NCI-H2171 treated with DMSO at 0.1 percent for 48 hours (cell line): ENCODE measurements at places on chromosomes 1 and 21.

DNA sequence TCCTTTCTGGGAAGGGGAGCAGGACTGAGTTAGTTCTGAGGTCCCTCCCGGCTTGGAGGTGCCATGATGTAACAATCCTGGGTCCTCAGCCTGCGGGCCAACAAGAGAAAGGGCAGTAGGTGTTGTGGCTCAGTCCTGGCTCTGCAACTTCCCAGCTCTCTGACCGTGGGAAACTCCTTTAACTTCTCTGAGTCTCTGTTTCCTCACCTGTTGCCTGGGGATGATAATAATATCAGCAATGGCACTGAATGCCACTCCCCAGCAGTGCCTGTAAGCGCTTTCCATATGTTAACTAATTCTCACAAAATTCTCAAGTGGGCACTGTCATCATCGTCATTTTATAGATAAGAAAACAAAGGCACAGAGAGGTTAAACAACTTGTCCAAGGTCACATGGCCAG is 2.3 kb downstream of the PADI3 start:
- DNase-seq = no peak

DNA sequence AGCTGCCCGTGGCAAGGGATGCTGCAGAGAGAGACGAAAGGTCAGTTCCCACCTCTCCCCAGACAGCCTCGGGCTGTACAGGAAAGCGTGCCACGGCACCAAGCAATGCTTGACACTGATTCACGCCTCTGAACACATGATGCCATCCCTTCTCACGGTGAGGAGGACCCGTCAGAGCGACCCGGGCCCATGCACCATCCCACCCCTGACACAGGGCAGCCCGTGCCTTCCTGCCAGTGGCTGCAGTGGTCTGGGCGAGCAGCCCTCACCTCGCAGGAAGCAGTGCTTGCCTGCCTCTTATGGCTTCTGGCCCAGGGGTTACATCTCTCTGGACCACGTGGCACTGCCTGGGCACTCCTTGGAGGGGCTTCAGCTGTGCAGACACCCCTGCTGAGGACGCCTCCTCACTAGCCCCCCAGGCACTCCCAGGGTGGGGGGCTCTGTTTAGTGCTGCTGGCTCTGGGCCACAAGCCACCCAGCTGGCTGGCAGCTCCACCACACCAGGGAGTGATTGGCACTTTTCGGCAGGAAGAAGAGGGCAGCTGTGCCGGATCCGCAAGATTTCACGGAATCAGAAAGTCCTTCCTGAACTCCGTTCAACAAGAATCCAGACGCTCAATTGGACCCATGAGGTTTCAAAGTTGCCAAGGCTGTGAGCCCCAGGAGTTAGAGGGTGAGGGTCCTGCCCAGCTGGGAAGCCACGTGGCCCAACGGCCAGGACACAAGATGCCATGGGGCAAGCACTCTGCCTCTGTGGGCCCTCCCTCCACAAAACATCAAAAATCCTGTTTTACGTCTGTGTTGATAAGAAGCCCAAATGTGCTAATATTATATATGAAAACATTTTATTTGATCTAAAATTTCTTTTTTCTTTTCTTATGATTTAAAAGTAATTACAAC is 34.8 kb upstream of the SLC19A1 start:
- no peak for DNase-seq

GRCh38 chr1:79355090-79355489 is 348.6 kb upstream of the ADGRL4 start:
- no peak for DNase-seq

GRCh38 chr1:21755067-21755466 is 27.9 kb downstream of the USP48 start:
- no peak for DNase-seq

- DNase-seq = no peak
Observed at GRCh38 chr1:165116732-165117131, 239.8 kb downstream of the LMX1A start.

- DNase-seq = no peak
Observed at GRCh38 chr1:26083208-26083607, 15.8 kb upstream of the TRIM63 start.

DNA sequence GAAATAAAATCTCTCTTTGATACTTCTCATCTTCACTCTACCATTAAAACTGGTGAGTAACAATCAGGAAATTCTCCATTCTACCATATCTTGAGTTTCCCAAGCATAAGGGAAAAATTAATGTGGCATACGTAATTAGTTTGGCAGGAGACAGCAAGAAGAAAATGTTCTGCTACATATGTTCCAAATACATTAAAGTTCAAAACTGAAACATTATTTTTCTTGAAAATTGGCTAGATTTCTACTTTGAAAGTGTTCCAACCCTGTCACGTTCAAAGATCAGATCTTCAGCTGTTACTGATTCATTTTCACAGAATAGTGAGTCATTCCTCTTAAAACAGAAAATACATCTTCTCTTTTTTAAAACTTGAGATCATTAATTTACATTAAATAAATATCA is 48.5 kb downstream of the PIGK start:
- DNase-seq = peak; percentile 28

DNA sequence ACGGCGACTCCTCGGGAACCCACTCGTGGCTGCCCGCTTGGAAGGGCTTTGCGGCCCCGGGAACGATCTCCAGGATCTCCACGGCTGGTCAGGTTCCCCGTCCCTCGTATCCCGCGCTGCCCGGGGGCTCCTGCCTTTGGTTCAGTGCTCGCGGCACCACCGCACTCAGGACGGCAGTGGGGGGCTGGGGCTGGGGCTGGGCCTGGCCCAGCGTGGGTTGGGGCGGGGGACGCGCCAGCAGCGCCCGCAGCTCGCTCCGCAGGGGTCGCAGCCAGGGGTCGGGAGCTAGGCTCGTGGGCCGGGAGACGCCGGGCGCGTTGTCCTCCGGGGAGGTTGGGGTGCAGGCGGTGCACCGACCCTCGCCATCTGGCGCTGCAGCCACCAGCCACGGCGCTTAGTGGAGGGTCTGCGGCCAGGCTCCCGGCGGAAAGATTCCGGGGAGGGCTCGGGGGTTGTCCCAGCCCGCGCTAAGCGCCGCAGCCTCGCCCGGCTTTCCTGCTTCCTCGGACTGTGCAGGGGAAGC is 8.9 kb downstream of the SIM2 start:
- DNase-seq = no peak

- DNase-seq = no peak
Observed at GRCh38 chr1:7633506-7634245, 137.4 kb upstream of the VAMP3 start.

- DNase-seq = no peak
Observed at GRCh38 chr1:192976576-192976975, 82.6 kb downstream of the UCHL5 start.

DNA sequence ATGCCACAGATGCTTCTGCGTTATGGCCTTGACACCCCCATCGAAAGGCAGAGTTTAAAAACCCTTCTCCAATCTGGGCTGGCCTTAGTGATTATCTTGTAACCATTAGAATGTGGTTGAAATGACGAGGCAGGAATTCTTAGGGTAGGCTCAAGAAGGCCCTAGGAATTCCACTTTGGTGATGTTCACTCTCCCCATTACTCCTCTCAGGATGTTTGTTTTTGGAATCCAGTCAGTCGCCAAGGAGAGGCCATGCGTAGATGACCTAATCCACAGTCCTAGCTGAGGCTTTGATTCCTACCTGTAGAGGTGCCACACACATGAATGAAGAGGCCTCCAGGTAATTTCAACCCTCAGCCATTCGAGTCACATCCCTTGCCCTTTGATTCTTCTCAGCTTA is 318.2 kb downstream of the NEGR1 start:
- no peak for DNase-seq

- no peak for DNase-seq
Observed at GRCh38 chr21:42564561-42564971, 50.9 kb downstream of the SLC37A1 start.

DNA sequence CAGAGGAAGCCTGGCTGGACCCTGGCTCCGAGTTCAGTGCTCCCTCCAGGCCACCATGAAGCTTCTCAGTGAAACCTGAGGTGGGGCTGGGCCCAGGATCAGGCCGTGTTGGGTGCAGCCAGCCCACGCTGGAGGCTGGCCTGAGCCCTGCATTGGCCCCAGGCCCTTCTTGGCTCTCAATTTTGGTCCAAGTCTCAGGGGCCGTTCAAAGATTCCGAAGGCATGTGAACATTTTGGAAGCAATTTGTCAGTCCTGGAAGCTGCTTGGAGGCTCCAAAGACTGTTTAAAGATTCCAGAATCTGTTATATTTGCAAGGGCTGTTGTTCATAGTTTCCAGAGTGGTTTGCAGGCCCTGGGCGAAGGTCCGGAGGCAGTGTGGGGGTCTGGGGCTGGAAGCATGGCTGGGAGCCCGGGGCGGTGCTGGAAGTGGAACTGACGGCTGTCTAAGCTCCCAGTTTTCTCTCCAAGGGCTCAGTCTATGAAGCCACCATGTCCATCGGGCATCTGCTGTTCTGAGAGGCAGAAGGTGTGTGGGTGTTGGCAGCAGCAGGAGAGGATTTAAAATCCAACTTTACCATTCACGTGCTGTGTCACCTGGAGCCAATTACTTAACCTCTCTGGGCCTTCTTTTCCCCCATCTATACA is 104.9 kb downstream of the EPHB2 start:
- DNase-seq = no peak

DNA sequence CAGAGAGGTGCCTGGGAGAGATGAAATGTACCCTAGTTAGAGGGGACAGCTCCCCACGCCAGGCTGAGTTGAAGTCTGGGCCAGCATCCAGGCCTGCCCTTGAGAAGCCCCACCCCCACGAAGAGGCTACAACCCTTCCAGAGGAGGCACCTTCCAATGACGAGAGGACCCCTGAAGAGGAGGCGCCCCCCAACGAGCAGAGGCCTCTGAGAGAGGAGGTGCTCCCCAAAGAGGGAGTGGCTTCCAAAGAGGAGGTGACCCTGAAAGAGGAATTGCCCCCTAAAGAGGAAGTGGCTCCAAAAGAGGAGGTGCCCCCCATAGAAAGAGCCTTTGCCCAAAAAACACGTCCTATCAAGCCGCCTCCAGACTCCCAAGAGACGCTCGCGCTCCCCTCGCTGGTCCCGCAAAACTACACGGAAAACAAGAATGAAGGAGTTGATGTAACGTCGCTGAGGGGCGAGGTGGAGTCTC is 3.1 kb downstream of the EVA1B start:
- DNase-seq = no peak

DNA sequence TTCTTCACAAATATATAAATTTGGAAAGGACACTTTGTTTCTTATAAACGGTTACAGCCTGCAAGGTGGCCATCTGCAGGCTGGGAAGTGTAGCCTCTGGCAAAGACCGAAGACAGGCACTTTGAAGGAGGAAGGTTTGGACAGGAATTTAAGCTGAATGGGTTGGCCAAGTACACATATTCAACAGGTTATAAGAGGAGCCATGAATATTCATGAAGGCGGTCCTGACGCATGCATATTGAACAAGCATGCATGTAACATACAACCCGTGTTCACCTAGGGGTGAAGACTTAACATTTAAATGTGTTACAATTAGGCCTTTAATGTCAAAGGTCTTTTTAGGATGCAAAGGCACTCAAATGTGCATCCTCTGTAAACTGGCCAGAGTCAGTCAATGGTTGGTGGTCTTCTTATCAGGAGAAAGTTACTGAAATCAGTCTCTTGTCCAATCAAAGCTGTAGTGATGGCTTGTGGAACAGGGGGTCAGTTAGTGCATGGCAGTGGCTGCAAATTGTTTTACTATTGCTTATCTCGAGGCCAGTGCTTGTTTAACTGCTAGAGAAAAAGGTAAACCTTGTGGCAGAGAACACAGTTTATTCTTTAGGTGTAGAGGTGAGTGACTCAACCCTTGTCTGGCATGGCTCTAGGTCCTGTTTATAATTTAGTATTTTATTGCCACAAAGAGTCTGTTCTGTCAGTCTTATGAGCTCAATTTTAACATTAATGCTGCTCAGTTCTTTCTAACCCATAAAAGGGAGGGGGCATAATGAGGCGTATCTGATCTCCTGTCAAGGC is 70.3 kb upstream of the F3 start:
- no peak for DNase-seq
